ENCODE measurements at places on chromosomes 7 and 10. TPM values are rescaled to one million over a fixed set of nuclear protein-coding genes. Genes with fewer than 3 reads are reported as not detected.

Gene EIF5AL1
- 0.24 TPM for total RNA-seq

DNA sequence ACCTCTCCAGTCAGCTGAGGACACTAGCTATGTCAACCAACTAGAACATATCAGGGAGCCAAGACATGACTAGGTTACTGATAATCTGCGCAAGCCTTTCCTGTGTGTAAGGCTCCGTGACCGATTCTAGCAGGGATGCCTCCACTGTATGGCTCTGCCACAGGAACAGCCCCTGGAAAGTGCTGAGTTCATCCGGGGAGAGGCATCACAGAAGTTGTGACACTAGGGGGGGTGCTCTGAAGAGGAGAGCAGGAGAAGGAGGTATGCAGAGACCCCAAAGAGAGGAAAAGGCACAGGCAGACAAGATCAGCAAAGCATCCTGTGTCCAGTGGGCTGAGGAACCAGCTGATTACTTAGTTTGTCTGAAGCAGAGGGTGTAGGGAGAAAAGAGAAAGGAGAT, 13.5 kb downstream of the UPP1 start:
- no peak for DNase-seq

- no peak for DNase-seq
Observed at GRCh38 chr10:77252380-77253146, 385.0 kb downstream of the KCNMA1 start.

DNA sequence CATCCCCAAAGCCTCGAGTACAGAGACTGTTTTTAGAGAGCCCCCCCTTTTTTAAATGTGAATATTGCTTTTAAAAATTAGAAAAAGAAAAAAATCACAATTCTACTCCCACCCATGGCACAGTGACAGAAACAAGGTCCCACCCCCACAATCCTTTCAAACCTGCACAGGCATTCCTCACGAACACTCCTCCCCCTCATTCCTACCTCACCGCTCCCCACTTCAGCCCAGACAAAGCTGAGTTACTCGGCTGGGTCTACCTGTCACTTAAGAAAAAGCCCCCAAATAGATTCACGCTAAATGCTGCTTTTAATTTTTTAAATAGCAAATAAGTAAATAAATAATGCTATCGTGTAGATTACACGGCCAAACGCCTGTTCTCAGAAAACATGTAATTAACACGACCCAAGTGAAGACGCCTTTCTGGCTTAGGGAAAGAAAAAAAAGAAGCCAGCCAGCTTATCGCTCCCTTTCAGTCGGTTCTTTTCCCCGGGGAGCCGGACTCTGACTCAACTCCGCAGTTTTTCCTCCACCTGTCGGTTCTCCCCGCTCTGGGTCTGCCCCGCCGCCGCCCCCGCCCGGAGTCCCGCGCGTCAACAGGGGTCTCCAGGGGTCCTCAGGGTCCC, 739 bp downstream of the MPP7 start:
- DNase-seq = peak; percentile 38

DNA sequence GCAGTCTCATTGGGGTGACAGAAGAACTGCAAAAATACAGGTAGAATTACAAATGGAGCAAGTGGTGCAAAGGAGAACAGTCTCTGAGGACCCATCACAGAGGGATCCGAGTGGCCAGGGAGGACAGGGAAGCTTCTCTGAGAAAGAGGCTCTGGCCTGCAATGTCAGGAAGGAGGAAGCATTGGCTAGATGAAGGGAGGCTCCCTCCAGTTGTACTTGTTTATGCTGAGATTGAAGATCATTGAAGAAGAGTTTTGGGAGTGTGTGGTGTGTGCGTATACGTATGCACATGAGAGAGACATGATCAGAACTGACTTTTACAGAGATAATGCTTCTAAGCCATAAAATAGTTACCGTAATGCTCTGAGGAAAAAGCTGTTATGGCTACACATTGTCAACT, 274.7 kb upstream of the FZD8 start:
- DNase-seq = peak; percentile 8

DNA sequence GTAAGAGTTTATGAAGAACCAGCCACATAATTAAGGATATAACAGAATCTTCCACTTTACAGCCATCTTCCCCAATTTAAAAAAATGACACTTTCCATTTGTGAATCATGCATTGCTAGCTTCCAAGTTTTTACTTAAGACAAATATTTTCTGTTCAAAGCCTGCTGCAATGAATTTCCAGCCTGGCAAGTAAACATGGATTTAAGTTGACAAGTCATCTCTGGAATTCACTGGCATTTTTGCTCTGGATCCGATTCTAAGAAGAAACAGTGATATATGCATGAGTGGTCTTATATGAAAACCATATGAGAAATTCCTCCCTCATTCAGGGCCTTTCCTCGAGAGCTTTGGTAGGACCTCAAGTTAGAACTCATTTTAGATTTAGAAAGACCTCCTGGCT, 116.1 kb upstream of the CDCA7L start:
- no peak for DNase-seq

DNA sequence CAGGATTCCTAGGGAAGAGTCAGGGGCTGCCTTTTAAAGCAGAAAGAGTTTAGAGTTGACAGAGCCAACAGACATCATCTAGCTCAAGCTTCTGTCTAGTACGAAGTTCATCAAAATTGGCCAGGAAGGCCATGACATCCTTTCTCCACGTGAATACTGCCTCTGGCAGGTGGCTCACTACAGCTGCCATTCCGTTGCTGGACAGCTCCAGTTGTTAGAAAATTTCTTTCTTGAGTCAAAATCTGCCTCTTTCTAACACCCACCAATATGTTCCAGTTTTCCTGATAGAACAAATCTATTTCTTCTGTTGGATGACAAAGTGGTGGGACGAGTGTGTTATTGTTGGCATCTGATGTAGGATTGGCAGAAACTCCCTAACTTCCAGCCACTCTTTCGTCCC, 154.9 kb downstream of the ADRA2A start:
- DNase-seq = no peak

GRCh38 chr10:7449063-7449695, 38.3 kb upstream of the SFMBT2 start:
- DNase-seq = no peak

- DNase-seq = no peak
Observed at GRCh38 chr10:114207349-114207748, 28.2 kb downstream of the TDRD1 start.

DNA sequence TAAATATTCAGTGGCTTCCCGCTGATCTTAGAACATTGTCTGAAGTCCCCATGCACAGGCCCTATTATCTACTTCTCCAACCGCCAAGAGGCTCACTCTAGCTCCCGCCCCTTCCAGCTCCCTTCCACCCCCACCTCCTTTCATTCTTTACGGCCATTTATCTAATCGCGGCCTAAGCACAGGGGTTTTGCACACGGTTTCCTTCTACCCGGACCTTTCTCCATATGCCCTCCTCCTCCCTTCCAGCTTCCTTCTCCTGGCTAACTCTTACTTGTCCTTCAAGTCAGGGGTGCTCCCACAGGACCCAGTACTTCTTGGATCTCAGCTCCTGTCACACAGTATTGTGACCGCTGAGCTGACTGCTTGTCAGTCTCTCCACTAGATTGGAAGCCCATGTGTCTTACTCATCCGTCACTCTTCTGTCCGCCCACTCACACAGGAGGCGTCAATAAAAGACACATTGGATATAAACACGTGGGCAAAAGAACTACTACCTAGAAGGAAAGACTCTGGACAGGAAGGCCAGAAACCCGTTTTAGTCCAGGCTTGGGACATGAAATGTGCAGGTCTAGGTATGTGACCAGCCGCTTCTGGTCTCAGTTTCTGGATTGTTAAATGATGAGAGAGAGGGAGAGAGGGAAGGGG, 20.2 kb upstream of the HPS1 start:
- no peak for DNase-seq

Gene XRCC2
- total RNA-seq = 30.0 TPM

Gene KCNMA1
- 3.7 TPM for total RNA-seq

DNA sequence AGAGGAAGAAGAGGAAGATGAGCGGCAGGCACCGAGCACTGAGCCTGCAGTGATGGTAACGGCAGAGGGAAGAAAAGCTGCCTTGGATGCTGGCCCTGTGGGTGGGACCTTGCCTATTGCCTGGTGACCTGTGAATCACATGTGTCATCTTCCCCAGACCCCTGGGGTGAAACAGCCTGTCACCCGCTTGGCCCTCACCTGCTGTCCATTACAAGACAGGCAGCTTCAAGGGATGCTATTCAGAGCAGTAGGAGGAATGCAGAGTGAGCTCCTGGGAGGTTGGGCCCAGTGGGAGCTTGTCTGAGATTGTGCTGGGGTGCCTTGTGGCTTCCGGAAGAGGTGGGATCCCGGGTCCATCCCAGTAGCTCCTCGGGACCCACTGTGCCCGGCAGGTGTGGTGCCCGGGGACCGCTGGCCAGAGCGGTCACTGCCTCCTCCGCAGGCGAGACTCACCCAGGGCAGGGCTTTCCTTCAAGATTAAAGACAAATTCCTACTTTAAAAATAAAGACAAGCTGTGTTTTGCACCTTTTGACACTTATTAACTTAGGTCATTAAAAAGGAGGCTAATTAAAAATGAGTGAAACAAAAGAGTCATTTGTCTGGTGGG, 440.2 kb upstream of the MKI67 start:
- no peak for DNase-seq

GRCh38 chr7:156612930-156613329, 27.6 kb upstream of the RNF32 start:
- DNase-seq = no peak

GRCh38 chr10:97805096-97805884, 33.5 kb upstream of the SFRP5 start:
- peak; percentile 75 for DNase-seq

All from neural progenitor cell (in vitro differentiated cells).